ENCODE measurements at places on chromosomes 12 and 14.

DNA sequence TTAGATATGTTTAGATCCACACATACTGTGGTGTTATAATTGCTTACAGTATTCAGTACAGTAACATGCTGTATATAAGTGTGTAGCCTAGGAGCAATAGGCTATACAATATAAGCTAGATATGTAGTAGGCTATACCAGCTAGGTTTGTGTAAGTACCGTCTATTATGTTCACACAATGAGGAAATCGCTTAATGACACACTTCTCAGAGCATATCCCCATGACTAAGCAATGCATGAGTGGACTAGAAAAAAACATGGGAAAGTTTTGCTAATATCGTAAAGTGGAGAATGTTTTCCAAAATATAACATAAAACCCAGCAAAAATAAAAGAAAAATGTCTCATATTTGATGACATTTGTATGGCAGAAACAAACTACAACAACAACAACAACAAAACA, 27.3 kb downstream of the AKAP3 start:
- DNase-seq = no peak

- peak; percentile 64 for DNase-seq
Measured at GRCh38 chr12:71846322-71846940, 6.9 kb downstream of the TBC1D15 start.

- DNase-seq = no peak
Measured at GRCh38 chr12:107590413-107590812, 95.2 kb upstream of the PWP1 start.

DNA sequence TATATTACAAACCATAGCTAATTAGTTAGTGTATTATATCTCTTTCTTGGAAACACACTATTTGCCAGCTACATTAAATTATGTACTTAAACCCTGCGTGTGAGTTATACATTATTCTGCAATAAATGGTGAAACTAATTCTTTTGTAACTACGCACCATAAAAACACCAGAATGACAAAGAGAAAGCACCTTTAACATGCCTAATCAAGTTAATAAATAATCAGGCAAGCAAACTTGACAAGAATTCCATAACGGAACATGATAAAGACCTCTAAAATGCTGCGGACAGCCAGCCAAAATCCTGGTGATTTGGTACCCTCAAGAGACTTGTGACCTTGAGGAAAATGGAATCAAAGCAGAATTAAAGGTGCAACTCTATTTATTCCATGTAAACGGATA, 375.3 kb upstream of the KITLG start:
- no peak for DNase-seq

GRCh38 chr12:27014859-27015729, 910 bp upstream of the TM7SF3 start:
- DNase-seq = peak; percentile 37

DNA sequence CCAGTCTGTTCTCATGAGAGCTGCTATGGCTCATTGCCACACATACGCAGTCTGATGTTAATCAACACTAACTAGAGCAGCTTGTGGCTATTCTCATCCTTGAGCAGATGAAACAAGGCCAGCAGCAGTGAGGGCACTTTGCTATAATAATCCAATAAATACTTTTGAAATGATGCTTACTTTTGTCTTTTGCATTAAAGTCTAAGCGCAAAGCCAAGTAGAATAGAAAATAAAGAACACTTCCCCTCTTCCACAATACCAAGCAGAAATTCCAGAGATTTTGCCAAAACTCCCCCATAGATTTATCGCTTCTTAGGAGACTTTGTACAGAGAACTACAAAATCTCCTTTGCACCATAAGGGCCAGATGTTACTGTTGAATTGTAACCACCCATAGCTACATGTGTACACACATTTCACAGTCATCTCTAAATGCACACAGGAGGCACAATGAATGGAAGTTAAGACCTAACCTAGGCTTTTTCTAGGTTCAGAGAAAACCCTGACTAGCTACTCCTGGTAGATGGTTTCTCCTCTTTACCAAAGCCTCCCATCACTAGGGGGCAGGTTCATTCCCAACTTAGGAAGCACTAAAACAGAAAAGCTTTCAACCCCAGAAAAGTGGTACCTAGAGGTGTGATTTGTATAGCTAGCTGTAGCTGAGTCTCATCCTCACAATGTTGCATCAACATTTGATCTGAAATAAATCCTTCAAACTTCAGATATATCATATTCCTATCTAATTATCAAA, 119.3 kb downstream of the HMGA2 start:
- no peak for DNase-seq

DNA sequence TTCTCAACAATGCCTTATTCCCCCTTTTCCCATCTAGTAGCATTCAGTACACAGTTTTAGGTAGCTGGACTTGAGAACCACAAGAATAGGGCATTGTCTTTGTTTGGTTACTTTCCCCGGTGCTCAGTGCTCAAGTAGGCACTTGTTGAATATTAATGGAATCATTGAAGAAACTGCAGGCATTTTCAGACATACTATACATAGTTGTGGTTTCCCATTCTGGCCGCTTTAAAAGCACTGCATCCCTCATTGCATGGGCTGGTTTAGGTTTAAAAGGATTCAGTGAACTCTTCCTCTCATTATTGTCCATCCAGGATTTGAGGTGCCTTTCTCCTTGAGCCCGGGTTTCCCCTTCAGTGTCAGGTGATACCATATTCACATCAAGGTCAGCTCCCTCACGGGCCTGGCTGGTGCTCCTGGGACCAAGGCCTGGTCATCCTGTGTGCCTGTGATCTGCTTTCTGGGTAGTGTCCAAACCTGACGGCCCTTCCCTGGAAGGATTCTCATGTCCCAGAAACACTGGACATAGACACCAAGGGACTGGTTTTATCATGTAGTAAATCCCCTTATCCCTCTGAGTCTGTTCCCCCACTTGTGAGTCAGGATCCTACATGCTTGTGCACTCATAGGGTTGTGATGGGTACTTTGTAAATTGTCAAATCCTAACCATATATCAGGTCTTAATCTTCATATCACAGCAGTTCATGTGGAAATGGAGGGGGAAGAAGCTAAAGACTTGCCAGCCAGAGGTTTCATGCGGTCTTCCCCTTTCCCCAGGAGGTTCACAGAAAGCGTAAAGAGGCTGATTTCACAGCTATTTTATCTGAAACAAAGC, 7.4 kb downstream of the TCP11L2 start:
- no peak for DNase-seq

- no peak for DNase-seq
Measured at GRCh38 chr12:563787-564298, 99.4 kb downstream of the NINJ2 start.

DNA sequence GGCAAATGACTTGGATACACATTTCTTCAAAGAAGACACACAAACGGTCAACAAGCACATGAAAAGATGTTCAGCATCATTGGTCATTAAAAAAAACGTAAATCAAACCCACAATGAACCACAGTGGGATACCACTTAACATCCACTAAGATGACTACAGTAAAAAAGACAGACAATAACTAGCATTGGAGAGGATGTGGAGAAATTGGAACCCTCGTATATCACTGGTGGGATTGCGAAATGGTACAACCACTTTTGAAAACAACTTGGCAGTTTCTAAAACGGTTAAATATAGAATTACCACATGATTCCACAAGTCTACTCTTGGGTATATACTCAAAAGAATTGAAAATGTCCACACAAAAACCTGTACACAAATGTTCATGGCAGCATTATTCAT, 25.2 kb upstream of the PPFIBP1 start:
- no peak for DNase-seq
